GOT3 (cell line): ENCODE measurements at places on chromosomes 1 and 21.

DNA sequence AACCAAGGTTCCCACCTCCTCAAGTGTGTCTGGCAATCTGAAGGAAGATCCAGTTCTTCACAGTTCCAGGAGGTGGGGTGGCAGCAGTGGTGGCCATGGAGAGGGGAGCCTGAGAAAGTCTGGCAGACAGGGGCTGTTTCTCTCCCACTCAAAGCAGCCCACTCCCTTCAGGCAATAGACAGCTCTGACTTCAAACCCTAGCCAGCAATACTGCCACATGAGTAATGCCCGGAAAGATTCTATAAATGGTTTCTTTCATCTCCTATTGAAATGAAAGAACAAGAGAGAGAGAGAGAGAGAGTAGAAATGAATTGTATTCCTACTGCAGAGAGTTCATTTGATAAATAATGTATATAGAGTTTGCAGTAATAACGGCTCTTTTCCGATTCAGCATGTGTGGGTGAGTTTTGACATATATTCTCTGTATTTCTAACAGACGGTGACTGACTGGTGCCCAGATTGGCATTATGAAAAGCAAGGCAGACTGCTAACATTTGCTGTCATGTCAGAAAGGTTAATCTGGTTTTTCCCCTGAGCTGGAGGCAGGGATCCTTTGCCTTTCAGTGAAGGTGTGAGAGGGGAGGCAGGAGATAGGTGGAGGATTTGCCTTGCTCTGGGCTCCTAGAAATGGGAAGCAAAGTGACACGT, 267.1 kb upstream of the KIAA0040 start:
- no peak for DNase-seq

DNA sequence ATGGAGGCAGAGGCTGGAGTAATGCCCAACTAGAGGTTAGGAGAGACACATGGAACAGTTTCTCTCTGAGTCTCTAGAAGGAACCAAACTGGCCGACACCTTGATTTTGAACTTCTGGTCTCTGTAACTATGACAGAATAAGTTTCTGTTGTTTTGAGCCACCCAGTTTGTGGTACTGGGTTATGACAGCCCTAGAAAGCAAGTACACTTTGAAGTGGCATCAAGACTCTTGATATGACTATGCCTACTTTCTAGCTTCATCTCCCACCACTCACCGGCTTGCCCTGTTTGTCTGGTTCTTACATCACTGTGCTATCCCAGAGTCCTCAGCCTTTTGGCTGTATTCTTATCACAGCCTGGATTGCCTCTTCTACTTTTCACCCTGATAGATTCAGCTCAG, 230.3 kb upstream of the USP24 start:
- no peak for DNase-seq

- DNase-seq: no peak
Observed at GRCh38 chr1:119782631-119783325, 14.1 kb upstream of the HMGCS2 start.

DNA sequence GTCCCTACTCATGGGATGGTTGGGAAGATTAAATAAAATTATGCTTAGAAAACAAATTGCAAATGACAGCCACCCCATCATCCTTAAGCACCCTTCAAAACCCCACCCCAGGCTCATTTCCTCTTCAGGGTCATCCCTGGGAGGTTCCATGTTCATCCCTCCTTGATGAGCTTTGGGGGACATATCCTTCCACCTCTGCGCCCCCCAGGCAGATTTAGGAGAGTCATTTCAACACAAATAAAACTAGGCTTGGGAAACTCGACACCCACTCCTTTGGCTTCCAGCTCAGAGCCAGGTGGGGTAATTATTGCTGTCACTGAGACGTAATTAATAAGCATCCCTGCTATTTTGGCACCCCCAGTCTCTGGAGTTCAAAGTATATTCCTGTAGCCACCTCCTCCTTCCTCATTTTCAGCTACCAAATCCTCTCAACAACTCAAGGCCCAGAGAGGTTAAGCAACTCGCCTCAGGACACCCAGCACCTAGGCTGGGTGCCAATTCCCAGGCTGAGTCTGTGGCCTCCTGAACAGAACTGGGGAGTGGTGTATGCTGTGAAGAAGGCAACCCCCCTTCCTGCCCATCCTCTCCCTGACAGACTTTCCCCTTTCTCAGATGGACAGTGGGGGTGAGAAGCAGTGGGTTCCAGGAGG, 595 bp downstream of the CRYBG2 start:
- DNase-seq: no peak
